ENCODE measurements at places on chromosomes 1 and 21.

DNA sequence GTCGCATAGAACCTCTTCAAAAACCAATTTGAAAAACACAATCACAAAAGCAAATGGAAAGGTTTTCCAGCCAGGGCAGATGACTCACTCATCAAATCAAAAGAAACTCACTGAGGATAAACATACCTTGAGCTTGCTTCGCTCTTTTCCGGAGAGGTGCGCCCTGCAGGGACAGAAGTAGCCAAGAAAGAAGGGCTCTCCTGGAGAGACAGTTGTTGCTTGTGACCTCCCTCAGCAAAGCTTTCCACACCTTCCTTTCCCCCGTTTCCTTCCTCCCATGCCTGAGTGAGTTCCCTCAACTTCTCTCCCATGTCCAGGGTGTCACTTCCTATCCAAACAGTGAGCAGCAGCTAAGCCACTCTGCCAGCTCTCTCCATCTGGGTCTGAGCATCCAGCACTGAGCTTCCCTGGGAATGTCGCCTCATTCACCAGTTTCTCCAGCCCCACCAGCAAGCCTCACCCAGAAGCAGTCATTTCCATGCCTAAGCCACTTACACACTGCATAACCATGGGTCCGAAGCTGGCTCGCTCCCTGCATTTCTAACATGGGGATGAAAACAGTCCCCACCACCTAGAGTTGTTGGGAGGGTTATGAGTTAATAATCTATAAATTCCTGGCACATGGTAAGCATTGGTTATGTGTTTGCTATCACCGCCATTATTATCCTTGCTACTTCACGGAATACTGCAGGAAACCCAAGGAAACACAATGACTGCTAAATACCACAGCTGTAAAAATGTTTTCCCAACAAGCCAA, 75.0 kb downstream of the PTPN14 start:
- DNase-seq: no peak

GRCh38 chr1:85569737-85570404, 10.7 kb upstream of the CCN1 start:
- no peak for DNase-seq

GRCh38 chr1:11486231-11487009, 7.5 kb downstream of the DISP3 start:
- DNase-seq: no peak

DNA sequence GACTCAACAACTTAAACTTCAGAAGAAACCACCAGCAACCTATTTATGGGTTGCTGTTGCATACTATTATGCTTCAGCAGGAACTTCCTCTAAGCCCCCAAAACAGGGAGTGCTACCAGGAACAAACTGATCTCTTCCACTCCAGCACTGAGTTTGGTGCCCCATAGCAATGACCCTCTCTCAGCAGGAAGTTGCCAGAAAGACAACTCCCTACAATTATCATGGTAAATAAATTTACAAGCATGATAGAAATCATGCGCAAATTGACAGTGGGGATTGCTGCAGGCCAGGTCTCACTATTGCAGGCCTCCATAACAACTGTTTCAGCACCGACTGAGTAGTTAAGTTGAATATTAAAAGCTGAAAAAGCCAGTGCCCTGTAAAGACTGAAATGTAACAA, 180.6 kb downstream of the PLA2G4A start:
- DNase-seq: no peak

- DNase-seq: no peak
Observed at GRCh38 chr1:224880593-224881307, 48.7 kb upstream of the DNAH14 start.

DNA sequence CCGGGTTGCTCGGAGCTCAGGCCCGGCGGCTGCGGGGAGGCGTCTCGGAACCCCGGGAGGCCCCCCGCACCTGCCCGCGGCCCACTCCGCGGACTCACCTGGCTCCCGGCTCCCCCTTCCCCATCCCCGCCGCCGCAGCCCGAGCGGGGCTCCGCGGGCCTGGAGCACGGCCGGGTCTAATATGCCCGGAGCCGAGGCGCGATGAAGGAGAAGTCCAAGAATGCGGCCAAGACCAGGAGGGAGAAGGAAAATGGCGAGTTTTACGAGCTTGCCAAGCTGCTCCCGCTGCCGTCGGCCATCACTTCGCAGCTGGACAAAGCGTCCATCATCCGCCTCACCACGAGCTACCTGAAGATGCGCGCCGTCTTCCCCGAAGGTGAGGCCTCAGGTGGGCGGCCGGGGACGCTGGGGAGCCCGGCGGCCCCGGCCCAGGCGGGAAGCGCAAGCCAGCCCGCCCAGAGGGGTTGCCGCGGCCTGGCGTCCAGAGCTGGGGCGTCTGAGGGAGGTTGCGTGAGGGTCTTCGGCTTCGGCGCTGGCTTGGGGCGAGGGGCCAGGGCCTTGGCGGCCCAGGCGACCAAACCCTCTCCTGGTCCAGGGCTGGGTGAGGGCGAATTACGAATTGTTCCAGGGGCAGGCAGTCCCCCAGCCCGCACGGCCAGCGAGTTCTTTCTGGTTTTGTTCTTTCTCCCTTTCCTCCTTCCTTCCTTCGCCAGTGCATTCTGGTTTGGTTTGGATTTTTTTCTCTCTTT, 805 bp downstream of the SIM2 start:
- DNase-seq: no peak

DNA sequence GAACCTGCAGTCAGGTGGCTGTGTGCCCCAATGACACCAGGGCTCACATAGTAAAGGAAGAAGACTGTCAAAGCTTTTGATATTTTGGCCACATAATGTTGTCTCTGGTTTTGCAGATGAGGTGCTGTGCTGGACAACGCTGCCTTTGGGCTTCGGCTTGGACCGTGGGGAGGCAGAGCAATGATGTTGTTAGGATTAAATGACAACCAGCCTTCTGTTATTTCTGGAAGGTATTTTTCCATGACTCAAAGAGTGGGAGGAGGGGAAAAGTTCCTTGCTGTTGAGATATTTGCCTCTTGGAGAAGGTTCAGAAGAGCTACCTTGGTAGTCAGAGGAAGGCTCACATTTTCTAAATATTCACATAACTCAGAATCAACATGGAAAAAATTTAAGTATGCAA, 187.3 kb upstream of the GALNT2 start:
- no peak for DNase-seq

DNA sequence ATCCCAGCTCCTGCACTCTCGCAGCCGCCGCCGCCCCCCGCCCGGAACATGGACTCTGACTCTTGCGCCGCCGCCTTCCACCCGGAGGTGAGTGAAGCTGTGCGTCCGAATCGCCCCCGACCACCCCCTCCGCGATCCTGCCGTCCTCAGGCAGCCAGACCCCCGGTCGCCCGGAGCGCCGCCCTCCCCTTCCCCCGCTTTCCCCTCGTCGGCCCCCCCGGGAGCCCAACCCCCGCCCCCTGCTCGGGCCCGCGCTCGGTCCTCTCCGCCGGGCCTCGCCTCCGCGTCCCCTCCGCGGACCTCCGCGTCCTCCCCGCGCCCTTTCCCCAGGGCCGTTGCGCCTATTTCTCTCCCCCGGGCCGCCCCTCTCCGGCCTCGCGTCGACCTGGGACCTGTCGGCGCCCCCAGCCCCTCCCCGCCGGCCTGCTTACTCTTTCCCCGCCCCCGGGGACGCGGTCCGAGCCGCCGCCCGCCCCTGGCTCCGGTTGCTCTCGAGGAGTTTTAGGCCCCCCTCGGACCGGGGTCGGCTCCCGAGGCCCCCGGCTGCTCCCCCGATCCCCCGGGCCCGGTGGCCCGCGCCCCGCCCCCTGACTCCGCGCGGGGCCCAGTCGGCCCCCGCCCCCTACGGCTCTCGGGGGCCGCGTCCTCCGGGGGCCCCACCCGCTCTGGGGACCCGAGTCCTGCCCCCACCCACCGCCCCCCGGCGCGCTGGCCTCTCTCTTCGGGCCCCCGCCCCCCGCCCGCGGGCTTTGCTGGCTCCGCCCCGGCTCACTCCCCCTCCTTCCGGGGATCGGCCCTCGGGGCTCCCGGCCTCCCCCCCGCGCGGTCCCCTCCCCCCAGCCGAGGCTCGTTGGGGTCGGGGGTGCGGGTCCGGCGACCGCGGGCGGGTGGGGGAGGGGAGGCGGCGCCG, 743 bp downstream of the PHF13 start:
- DNase-seq: no peak

DNA sequence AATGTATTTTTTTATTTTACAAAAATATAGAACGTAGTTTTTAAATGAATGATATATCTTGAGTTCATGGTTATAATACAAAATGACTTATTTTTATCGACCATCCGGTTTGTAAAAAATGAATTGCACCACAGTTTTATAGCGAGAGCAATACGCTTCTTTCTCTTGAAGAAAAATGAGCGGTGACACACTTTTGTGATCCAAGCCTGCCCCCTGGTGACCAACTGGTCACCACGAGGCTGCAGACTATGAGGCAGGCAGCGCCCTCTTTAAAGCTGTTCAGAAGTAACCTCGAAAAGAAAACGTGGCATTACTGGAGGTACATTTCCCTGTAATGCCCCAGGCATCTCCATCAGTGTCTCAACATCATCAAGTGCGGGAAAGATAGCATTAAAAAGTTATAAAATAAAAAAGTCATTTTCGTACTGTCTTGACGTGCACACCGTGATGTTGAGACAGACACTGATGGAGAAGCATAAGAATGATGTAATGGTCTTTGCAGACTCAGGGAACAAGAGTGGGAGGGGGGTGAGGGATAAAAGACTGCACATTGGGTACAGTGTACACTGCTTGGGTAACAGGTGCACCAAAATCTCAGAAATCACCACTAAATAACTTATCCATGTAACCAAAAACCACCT, 734.2 kb upstream of the ADAMTS5 start:
- no peak for DNase-seq

GRCh38 chr1:45009956-45010854, 919 bp downstream of the HECTD3 start:
- DNase-seq: no peak

DNA sequence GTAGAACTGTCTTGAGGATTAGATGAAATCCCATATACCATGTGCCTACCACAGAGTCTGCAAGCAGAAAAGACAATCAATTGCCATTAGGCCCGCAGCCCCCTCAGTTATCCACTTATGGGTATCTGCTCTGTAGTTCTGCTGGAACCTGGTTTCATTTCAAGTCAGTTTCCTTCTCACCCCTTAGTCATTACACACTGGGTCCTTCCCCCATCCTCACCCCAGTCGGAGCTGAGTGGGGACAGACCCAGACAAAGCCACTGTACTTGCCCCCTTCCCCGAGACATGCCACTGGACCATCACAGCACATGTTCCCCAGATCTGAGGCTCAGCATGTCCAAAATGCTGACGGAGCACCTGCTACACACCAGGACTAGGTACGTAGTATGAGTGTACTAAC, 21.2 kb downstream of the PGLYRP3 start:
- DNase-seq: no peak

DNA sequence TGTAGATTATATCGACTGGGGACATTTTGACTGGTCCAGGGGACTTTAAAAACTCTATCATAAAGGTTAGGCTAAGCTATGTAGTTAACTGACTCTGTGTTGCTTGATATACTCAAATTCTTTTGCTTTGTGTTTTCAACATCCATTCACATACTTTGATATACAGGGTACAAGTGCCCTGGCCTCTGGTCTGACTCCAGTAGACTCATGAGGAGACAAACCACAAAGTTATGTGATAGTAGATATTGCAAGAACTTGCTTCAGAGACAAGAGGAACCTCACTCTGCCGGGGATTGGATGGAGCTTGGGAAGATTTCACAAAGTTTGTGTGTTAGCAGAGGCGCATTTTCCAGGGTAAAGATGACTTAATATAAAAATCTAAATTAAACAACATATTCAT, 1.3 kb downstream of the GORAB start:
- no peak for DNase-seq

- DNase-seq: no peak
Observed at GRCh38 chr1:226128487-226129075, 58.0 kb downstream of the ACBD3 start.

GRCh38 chr1:30111431-30111830, 612.0 kb downstream of the MATN1 start:
- DNase-seq: no peak

DNA sequence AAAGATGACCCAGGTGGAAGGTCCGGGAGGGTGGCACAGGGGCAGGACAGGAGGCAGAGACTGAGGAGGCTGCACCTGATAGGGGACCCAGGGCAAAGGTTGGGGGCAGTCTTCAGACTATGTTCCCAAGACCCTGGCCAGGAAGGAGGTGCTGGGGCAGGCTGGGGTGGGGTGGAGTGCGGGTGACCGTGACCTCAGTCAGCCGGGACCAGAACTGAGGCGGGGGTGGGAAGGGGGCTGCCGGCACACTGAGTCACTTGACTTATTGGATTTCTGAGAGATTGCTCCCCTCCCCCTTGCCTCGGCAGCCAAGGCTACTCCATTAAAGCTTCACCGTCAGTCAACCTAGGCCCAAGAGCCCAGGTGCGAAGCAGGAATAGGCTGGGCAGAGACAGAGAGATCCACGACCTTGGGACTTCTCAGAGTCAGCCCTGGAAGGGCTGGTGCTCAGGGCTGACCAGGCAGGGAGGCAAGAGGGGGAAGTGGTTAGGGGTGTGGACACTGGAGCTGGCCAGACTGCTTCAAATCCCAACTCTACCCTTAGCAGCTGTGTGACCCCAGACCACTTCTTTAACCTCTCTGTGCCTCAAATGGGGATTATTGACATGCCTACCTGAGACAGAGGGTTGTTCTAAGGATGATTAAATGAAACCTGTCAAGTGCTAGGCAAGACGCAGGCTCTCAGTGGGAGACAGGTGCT, 47.9 kb upstream of the LAPTM5 start:
- DNase-seq: no peak

DNA sequence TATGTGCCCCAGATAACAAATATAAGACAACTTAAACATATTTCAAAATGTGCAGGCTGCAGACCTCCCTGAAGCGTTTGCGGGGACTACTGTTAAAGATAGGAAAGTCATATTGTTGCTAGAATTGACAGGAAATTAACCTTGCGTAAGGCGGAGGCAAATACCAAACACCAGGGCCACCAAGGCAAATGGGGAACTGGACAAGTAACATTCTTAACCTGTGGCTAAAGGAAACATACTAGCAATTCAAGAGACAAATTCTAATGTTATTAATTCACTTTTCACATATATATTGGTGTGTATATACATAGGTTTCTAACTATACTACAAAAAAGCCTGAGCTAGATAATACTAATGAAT, 6.8 kb downstream of the HAPLN2 start:
- no peak for DNase-seq

DNA sequence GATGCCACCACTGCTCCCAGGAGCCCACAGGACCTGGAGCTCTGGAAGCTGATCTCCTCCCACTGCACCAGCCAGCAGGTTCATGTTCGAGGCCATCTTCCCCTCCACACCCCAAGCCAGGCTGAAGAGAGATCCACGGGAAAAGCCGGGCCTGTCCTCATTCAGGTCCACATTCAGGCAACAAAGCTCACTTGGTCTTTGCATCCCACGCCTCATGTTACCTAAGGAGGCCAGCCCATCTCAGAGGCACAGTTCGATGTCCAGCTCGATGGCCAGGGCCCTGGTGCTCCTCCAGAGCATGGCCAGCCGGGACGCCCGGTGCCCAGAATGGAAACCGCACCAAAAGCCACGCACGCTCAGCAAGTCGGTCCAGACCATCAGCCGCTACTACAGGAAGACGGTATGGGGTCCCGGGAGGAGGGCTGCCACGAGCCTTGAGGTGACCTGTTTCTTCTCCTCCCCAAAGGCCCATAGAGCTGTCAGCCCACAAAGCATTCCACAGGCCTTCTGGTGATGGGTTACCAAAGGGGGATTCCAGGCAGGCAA, at the start of gene CCDC27:
Gene CCDC27 (plus strand): TSS at position 51 of the 546 bp plus-strand sequence. CDS start 32 bp downstream, at position 83.
- DNase-seq: no peak

Measured in cortex of kidney (tissue), 1 donor.